ENCODE measurements at places on chromosomes 2 and 18. TPM values are rescaled to one million over a fixed set of nuclear protein-coding genes. Genes with fewer than 3 reads are reported as not detected.

DNA sequence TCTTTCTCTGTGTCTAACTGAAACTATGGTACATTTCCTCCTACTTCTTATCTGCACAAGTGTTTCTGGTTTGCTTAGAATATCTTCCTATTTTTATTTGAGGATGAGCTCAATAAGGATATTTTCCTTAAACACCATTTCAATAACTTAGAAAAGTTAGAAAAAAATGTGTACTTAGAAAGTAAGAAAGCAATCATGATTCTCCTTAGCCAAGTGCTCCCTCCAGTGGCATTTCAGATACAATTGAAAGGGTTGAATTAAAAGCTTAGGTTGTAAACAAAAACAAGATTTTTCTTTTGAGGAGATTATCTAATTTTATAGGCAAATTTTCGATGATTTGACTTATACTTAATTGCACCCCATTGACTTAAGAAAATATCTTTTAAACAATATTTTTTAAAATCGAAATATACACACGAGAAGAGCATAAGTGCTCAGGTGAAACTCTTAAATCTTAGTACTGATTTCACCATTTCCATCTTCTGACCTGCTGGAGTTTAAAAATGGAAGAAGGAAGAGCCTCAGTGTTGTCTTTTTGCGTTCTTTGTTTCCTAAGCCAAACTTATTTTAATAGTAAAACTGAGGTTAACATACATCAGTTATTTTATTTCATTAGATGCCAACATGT lies 26.9 kb downstream of the C18orf63 start:
- DNase-seq = no peak

DNA sequence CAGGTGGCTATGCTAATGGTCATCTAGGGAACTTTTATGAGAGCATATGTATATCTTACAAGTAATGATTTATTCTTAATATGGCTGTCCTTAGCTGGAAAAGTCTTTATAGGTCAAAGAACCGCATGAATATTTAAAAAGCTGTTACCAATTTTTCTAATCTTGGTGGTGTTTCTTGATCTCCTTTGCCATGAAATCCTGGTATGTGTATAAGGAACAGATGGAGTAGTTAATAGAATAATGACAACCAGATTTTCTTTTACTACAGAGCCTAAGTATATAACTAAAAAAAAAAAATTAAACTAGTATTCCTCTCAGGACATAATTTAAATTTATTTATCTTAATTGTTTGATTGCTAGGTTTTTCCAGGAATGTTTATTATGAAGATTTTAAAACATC lies 74.5 kb downstream of the RHBDD1 start:
- DNase-seq = no peak

Gene C2orf92
- 5.7 TPM for polyA plus RNA-seq

Gene ACVR1
- 2.1 TPM for polyA plus RNA-seq

Gene CCDC141
- polyA plus RNA-seq = 0.29 TPM

GRCh38 chr18:48539406-48540250 lies 797 bp downstream of the CTIF start:
- peak; percentile 87 for DNase-seq

DNA sequence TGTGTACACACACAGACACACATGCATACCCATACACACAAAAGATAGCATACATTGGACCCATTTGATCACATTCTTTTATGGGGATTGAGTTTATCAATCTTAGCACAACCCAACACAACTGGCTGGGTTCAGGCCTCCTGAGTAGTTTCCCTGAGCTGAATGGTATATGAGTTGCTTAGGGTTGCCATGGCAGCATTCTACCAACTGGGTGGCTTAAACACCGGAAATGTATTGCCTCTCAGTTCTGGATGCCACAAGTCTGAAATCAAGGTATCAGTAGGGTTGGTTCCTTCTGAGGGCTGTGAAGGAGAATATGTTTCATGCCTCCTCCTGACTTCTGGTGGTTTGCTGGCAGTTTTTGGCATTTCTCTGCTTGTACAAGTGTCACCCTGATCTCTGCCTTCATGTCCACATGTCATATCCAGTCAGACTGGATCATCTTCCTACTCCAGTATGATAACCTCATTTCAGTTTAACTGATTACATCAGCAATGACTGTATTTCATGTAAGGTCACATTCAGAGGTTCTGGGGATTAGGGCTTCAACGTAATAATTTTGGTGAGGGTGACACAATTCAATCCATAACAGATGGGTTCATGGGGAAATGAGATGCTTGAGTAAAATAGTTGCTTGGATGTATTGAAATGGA lies 212.7 kb downstream of the KCNE4 start:
- DNase-seq = no peak

- no peak for DNase-seq
These were observed 72.3 kb upstream of the RAB12 start for GRCh38 chr18:8536922-8537321.

- no peak for DNase-seq
These were observed 24.3 kb downstream of the PTMA start for GRCh38 chr2:231732604-231733003.

DNA sequence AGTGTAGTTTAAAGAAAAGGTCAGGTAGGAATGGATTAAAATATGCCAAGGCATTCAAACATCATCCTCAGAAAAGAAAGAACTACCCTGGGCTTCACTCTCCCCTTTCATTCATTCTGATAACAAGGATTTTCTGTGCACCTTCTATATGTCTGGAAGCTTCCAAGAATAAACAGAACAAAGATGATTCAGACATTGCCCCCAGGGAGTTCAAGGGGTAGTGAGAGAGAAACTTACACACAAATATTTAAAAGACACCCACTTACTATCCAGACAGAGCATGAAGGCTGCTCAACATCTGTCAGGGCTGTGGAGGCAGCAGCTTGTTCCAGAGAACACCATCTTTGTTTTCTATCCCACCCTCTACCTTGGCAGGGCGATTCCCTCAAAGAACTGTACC lies 140.5 kb downstream of the ALK start:
- no peak for DNase-seq

Gene ANO7
- polyA plus RNA-seq = 1.3 TPM

Gene MAP3K19
- not detected for polyA plus RNA-seq

DNA sequence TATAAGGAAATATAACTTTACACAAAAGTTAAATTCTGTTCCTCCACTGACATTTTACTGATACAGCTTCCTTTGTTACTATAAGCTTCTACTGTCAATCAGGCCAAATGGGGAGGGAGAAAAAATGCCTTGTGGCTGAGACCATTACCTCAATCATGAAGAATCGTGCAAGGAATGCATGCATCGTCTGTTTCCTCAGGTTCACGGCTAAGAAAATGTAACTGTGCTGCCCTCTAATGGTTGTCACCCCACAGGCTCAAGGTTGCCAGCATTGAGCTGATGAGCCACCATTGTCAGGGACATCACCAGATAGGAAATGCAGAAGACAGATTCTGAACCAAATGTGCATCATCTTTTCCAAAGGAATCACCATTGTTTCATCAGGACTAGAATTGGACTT lies 426.9 kb downstream of the CDH2 start:
- DNase-seq = no peak

- peak; percentile 6 for DNase-seq
These were observed 133.4 kb upstream of the GPC1 start for GRCh38 chr2:240302041-240302440.

Gene CFC1
- not detected for polyA plus RNA-seq

Gene SPDYA
- polyA plus RNA-seq = 0.13 TPM

Gene XIRP2
- 0.41 TPM for polyA plus RNA-seq

GRCh38 chr2:234071664-234072063 lies 21.2 kb downstream of the SPP2 start:
- DNase-seq = no peak

DNA sequence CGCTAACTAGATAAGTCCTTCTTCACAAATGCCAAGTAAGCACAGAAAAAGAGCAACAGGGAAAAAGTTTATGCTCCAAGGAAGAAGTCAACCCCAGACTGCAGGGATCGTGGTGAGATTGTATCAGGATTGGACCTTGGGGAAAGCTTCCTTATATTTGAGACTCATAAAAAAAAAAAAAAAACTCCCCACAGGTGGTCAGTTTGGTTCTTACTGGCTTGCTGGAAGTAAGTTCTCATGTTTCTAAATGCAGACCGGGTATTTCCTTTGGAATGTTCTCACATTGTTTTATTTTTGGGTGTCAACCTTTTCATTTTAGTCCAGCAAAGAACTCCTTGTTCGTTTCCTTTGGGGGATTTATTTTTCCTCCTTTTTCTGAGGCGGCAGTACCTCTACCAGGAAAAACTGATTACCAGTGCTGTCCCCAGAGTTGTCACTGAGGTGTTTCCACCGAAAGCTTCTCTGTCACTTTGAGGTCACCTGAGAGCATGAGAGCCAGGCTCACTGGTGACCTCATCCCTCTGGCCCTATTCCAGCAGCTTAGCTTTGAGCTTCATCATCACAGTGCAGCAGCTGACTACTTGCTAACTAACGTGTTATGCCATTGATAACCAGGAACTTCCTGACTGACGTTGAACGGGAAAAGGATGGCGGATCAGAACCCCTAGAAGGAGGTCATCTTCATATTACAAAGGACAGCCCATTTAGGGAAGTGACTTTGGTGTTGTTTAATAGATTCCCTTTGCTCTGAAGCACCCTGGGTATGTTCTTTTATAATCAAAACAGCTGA lies 16.8 kb upstream of the ATP8B1 start:
- DNase-seq = no peak

- no peak for DNase-seq
These were observed 367.0 kb upstream of the RAB12 start for GRCh38 chr18:8242151-8242696.

GRCh38 chr2:160927324-160927723 lies 232.9 kb upstream of the TANK start:
- DNase-seq = no peak

Gene SAG
- not detected for polyA plus RNA-seq

GRCh38 chr2:218986148-218986761 lies 1.3 kb upstream of the FEV start:
- DNase-seq = no peak

DNA sequence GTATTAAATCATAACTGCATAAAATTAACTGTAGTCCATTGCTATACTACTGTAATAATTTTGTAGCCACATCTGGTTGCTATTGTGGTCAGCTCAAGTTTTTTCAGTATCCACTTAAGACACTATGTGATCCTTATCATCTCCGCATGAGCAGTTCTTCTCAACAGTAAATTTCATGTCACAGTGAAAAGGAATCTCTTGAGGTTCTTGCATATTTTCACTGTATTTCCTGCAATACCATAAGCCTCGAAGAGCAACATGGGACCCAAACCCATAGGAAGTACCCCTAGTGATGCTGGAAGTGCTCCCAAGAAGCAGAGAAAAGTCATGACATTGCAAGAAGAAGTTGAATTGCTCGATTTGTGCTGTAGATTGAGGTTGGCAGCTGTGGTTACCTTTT lies 86.7 kb downstream of the LDLRAD4 start:
- DNase-seq = no peak

- peak; percentile 82 for DNase-seq
These were observed 8.0 kb upstream of the ITGB6 start for GRCh38 chr2:160207804-160208654.

GRCh38 chr2:236702657-236703372 lies 133.2 kb downstream of the ACKR3 start:
- DNase-seq = no peak

DNA sequence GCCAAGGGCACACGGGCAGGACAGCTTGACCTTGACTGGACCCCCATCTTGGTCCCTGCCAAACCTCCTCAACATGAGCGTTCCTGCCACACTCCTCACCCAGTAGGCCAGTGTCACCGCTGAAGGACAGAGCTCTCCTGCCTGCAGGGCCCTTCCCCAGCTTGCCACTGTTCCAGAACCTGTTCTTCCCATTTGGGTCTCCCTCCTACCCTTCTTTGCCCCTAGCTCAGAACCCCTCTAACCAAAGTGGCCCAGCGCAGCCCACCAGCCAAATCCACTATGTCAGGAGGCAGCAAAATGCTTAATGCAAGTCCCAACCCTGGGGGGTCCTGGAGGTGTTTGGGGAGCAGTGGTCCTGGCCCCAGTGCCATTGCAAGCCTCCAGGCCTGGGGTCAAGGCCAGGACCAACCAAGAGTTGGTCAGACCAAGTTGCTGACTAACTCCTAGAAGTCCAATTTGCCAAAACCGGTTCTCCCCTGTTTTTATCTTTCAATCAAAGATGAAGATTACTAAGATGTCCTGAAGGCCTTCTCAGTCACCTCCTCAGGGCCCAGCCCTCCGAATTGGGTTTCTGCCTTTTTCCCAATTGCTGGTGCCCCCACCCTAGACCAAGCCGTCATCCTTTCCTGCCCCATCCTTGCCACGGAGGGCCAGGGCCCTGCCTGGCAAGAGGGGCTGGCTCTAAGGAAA lies 4.5 kb upstream of the ASPRV1 start:
- no peak for DNase-seq

Gene PFN4
- polyA plus RNA-seq = 1.3 TPM

Gene DNAJC5G
- polyA plus RNA-seq = not detected

DNA sequence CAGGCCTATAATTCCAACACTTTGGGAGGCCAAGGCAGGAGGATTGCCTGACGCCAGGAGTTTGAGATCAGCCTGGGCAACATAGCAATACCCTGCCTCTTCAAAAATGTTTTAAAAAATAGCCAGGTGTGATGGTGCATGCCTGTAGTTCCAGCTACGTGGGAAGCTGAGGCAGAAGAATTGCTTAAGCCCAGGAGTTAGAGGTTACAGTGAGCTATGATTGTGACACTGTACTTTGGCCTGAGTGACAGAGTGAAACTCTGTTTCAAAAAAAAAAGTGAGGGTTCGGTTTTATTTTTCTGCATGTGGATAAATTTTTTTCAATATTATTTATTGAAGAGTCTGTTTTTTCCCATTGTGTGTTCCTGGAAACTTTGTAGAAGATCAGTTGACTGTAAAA lies 208.1 kb downstream of the SLC4A3 start:
- DNase-seq = no peak

DNA sequence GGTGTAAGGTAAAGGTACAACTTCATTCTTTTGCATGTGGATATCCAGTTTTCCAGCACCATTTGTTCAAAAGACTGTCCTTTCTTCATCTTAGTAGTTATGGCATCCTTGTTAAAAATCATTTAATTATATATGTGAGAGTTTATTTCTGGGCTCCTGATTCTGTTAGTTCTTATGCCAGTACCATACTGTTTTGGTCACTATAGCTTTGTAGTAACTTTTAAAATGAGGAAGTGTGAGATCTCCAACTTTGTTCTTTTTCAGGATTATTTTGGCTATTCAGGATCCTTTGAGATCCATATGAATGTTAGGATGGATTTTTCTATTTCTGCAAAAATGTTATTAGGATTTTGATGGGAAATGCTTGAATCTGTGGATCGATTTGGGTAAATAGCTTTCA lies 16.8 kb downstream of the ACTR3 start:
- no peak for DNase-seq

Gene CDK15
- polyA plus RNA-seq = not detected

DNA sequence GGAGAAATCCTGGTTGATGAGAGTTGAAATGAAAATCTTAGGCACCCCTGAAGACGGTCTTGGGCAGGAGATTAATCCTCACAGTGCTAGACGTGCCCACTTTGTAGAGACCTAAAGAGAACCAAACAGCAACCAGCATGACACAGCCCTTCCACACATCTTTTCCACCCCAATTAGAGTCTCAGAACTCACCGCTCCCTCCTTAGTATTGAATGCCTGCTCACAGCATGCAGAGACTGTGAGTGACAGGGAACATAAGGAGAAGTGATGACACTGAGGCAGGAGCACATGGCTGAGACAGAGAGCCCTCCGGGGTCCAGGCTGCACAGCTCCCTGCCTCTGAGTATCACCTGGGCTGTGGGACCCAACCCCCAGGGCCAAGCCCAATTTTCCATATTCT lies 367.6 kb downstream of the EIPR1 start:
- DNase-seq = no peak

Gene GALNT5
- 0.03 TPM for polyA plus RNA-seq
